Mammary epithelial cell (primary cell): ENCODE measurements at places on chromosomes 11 and 22.

- DNase-seq: no peak
Measured at GRCh38 chr22:36356708-36357624, 30.8 kb downstream of the MYH9 start.

GRCh38 chr22:39705386-39705785, 134.8 kb downstream of the CACNA1I start:
- no peak for DNase-seq

- DNase-seq: no peak
Measured at GRCh38 chr11:64306876-64307622, 1.7 kb downstream of the ESRRA start.

- DNase-seq: no peak
Measured at GRCh38 chr11:76501526-76502202, 56.8 kb downstream of the EMSY start.

DNA sequence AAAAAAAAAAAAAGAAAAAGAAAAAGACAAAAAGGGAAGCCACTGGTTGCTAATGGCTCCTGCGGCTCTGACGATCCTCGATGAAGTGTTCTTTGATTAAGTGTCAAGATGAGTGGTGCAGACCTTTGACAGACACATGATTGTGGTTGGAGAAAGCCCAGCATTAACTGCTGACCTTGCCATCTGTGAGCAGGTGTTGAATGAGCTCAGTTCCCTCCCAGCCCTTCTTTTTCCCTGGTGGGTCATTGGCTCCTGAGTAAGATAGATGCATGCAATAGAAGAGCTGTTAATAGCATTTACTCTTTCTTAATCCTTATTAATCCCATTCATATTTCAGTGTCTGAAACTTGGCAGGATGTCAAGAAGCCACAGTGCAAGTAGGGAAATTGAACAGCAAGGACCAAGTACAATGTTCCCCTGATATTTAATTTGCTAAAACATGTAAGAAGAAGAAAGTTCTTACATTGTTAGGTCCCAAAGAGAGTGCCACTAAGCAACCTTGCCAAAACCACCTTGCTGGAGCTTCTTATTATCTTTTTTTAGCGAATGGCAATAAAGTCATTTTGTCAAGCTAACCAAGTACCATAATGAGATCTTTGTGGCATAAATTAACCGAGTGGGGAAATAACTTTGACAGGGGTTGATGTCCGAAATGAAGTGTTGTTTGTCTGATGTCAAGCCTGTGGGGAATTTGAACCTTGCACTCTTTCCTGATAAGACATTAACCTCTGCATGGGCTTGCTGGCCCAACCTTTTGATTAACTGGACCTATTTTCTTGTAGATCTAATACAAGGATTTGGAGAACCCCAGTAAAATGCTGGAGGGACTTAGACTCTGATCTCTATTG, 113.7 kb downstream of the PTPRJ start:
- no peak for DNase-seq

DNA sequence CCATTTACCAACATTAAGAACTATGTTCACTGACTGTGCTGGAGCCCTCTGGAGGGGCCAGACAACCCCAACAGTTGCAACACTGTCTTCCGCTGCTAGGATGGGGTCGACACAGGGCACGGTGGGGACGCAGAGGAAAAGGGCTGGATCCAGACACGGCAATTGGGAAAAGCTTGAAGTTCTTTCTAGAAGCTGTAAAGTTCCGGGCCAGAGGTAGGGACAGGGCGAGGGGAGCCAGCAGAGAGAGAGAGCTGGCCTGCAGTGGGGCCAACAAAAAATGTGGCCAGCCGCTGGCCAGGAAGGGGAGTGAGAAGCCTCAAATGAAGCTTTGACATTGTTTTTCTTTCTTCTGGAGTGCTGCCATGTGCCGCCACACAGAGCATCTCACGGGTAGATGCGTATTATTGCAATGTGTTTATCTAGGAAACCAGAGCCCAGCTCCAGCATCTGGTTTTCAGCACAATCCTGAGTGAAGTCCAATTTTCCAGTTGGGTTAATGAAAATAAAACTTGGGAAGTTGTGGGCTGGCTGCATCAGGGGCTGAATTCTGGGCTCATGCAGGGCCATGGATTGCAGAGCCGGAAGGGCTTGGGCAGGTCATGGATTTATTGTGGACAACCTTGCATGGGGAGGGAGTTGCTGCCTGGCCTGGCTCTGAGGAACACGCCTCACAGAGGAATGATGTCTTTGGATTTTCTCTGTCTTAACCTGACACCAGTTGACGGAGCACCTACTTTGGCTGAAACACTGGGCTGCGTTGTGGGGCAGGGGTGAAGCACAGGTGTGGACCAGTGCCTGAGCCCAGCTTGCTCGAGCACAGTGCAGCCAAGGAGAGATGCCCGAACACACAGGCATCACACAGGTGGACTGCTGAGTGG, 67.6 kb upstream of the AMPD3 start:
- DNase-seq: no peak

GRCh38 chr11:106014035-106014434, 8.0 kb downstream of the MSANTD4 start:
- DNase-seq: no peak

- no peak for DNase-seq
Measured at GRCh38 chr11:131758726-131759125, 388.3 kb downstream of the NTM start.

GRCh38 chr11:68735646-68736045, 15.7 kb downstream of the TESMIN start:
- no peak for DNase-seq
